ENCODE measurements at places on chromosomes 6 and 20. TPM values are rescaled to one million over a fixed set of nuclear protein-coding genes. Genes with fewer than 3 reads are reported as not detected.

GRCh38 chr6:21613809-21614208 lies 20.3 kb downstream of the SOX4 start:
- DNase-seq: no peak
- no peaks in the 10 kb centered on the region for H3K36me3 ChIP-seq
- no peak overlapping the region for H3K4me3 ChIP-seq
- no peaks in the 10 kb centered on the region for H3K27me3 ChIP-seq
- peaks cover 18% of the 10 kb centered on the region for H3K4me1 ChIP-seq

DNA sequence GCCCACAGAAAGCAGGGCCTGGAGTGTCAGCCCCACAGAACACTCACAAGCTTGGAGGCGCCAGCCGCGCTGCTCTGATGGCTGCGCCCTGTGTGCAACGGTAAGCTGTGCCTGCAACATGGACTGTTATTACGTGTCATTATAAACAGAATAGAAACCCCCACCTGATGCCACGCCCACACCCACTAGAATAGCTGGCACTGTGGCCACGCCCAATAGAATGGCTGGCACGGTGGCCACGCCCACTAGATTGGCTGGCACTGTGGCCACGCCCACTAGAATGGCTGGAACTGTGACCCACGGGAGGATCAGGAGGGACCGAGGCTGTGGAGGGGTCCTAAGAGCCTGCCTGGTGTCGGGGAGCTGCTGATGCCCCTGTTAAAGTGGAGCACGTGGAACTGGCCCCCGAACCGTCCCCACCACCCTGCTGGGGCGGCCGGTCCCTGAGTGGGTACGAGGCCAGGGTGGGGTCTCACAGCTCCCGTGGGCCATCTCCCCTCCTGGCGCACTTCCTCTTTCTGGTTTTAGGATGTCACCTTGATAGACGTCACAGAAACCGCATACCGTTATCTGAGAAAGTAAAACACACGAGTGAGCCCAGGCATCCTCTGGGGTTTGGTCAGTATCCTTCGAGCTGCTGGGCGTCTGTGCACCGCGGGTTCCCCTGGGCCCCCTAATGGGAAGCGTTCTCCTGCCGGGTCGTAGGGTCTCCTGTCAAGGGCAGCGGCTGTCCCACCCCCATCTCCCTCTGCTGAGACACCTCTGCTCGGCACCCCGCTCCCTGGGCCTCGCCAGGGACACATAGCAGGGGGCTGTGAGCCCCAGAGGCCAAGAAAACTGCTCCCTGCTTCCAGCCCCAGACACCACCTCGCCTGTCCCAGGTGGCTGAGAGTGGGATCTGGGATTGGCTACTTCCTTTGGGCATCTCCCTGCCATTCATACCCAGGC lies 25.4 kb downstream of the SLC17A9 start:
- no peaks in the 10 kb centered on the region for H3K36me3 ChIP-seq
- no peaks in the 10 kb centered on the region for H3K4me1 ChIP-seq
- H3K4me3 ChIP-seq: no peak overlapping the region
- peaks cover 95% of the 10 kb centered on the region for H3K27me3 ChIP-seq
- H3K27ac ChIP-seq: no peak overlapping the region

- peaks cover 90% of the 10 kb centered on the region for H3K27me3 ChIP-seq
- H3K36me3 ChIP-seq: no peaks in the 10 kb centered on the region
- H3K27ac ChIP-seq: no peak overlapping the region
- no peak overlapping the region for H3K4me3 ChIP-seq
These were observed 239.4 kb downstream of the PHACTR1 start for GRCh38 chr6:12955956-12956355.

GRCh38 chr6:130215526-130215925 lies 7.2 kb downstream of the SAMD3 start:
- DNase-seq: no peak
- H3K4me3 ChIP-seq: no peak overlapping the region
- H3K36me3 ChIP-seq: no peaks in the 10 kb centered on the region
- H3K27ac ChIP-seq: no peak overlapping the region

- no peak for DNase-seq
- no peak overlapping the region for H3K27ac ChIP-seq
- H3K4me1 ChIP-seq: peaks cover 54% of the 10 kb centered on the region
- H3K27me3 ChIP-seq: no peaks in the 10 kb centered on the region
These were observed 3.9 kb downstream of the PTPRK start for GRCh38 chr6:128516514-128516898.

DNA sequence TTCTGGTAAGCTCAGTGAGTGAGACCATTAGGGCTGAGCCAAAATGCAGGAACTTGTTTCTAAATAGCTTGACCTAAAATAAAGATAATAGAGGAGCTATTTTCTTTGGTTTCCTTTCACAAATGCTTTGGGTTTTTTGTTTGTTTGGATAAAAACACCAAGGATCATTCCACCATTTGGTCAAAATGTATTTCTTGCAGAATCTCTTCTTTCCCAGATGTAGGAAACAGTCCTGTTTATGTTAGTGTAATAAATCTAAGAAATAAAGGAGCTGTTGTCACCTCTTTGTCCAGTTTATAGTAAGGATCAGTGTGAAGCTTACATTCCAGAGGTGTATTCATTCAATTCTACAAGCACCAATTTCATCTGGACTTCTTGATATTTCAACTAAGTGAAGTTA lies 297.8 kb downstream of the GJA1 start:
- no peak overlapping the region for H3K27ac ChIP-seq
- H3K27me3 ChIP-seq: no peaks in the 10 kb centered on the region

DNA sequence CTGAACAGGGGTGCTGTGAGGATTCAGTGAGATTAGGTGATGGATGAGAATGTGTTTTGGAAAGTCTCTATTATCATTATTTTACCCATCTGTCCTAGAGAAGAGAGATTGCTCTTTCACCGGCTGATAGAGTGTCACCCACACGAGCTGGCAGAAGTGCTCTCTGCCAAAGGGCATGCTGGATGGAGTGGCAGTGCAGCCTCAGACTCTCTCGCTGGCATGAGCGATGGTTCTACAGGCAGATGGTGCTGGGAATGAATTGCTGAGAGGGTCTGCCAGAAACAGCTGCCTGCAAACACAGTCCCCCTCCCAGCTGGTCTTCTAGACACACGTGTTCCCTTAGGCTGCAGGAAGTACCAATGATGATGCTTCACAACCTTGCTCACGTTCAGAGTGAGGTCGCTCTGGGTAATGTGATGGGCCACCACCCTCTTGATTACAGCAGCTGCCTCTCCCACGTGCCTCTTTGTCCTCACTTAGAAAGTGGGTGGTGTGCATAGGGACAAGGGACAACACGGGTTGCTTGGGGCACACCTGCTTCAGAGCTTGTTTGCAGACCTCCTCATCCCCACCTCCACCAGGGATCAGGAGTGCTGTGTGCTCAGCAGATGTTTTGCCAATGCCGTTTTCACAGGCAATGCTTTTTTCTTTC lies 84.7 kb downstream of the FOXA2 start:
- H3K27me3 ChIP-seq: 0 out of 2 replicates have a peak, but pooled peaks cover 16% of the 10 kb centered on the region
- no peak for DNase-seq
- H3K4me1 ChIP-seq: no peaks in the 10 kb centered on the region
- no peak overlapping the region for H3K27ac ChIP-seq
- H3K36me3 ChIP-seq: no peaks in the 10 kb centered on the region
- H3K4me3 ChIP-seq: no peak overlapping the region

SEC23B gene
- total RNA-seq: 78.5 TPM

CDH4 gene
- not detected for total RNA-seq

IL17F gene
- total RNA-seq: not detected

SLC22A2 gene
- not detected for total RNA-seq

ENPP4 gene
- total RNA-seq: 6.2 TPM

C6orf163 gene
- 2.0 TPM for total RNA-seq

SAMD5 gene
- 2.0 TPM for total RNA-seq

ANKEF1 gene
- 11.1 TPM for total RNA-seq
